Effector CD4-positive, alpha-beta T cell (primary cell): ENCODE measurements at places on chromosomes 16 and 17.

GRCh38 chr16:82882982-82883835, 256.4 kb downstream of the CDH13 start:
- no peak for DNase-seq

DNA sequence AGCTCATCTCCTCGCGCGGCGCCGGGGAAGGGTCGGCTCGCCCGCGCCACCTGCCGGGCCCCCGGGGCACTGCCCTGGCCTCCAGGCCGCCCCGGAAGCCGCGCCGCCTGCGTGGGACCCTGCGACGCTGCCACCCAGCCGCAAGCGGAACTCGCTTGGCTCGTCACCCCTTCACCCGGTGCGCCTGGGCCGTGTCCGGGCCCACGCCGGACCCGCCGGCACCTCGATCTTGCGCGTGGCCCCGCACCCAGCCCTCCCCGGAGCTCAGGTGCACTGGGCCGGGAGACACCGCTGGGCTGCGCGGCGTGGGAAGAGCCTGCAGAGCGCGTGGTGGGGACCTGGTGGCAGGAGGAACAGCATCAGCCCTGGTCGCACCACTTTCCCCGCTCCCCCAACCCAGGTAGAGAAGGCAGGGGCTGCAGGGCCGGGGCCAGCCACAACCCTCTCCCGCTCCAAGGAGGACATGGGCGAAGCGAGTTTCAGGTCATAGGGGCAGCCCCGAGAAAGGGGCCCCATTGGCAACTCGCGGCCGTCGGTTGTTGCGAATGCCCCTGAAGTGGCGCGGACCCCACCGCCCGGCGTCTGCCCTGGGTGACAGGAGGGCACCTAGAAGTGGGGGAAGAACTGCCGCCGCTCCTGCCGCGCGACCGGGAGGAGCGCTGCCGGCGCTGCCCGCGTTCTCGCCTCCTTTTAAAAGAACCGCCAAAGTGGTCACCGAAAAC, 363 bp upstream of the MIF4GD start:
- peak; percentile 81 for DNase-seq

- DNase-seq, result no peak
Observed at GRCh38 chr16:16096121-16096857, 127.0 kb downstream of the ABCC6 start.

DNA sequence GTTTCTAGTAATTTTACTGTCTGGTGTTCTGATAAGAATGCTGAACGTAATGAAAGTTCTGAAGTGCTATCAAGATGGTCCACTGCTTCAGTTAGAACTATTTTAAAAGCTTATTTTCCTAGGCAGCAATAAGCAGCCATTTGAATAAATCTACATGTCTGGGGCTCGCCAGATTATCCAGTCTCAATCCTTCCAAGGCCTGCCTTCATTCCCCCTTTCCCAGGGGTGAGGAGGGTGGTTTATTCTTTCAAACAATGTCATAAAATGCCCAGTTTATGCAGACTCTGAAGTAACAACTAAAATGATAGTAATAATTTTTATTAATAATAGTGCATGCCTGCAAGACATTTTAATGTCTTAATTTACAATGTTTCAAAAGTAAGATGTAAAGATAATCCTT, 2.4 kb downstream of the CDH11 start:
- DNase-seq, result no peak

DNA sequence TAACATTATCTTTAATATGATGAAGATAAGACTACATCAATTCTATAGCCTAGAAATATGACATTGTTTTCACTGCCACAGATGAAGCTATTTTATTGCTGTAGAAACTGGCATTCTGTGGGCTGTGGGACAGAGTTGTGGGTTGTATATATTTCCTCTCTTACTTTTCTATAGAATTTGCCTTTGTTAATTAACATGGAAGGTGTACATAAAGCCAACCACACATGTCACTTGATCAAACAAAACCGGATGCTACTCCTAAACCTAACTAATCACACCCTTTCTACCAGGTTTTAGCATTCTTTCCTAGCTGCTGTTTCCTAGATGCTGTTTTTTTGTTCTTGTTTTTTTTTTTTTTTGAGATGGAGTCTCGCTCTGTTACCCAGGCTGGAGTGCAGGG, 81.2 kb upstream of the ATP2A3 start:
- no peak for DNase-seq

DNA sequence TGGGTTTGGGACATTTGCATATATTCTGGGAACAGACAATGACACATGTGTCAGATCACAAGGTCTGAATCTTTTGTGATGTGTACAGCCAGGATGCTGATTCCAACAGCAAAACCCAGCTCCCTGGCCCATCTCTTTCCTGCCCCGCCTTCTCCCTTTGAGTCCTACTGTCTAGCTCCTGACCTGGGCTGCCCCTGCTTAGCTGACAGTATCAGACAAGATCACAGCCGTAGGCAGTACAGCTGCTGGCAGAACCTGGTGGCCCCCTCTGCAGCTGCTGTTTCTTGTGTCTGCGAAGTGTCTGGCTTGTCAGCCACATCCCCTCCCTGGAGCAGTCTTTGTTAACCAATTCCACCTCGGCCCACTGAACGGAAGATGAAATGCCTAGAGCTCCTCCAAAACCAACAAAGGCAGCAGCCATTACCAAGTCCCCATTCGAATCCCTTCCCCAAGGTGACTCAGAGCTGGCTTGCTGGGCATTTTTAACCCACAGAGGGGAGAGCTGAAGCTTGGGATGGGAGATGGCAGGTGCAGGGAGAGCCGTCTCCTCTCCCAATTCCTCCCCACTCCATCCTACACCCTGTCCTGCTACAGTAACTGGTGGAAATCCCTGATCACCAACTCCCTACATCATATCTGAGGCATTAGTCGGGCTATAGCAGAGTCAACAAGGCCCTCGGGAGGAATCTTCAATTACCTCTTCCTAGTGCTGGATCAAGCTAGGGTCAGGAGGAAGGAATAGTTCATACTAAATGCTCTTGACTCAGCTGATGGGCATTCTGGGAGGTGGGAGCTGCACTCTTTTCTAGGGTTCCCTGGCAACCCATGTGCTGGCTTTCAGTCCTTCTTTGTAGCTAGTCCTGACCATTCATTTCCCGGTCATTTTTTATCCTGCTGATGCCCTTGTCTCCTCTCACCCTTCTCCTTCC, 5.8 kb downstream of the PIPOX start:
- no peak for DNase-seq

DNA sequence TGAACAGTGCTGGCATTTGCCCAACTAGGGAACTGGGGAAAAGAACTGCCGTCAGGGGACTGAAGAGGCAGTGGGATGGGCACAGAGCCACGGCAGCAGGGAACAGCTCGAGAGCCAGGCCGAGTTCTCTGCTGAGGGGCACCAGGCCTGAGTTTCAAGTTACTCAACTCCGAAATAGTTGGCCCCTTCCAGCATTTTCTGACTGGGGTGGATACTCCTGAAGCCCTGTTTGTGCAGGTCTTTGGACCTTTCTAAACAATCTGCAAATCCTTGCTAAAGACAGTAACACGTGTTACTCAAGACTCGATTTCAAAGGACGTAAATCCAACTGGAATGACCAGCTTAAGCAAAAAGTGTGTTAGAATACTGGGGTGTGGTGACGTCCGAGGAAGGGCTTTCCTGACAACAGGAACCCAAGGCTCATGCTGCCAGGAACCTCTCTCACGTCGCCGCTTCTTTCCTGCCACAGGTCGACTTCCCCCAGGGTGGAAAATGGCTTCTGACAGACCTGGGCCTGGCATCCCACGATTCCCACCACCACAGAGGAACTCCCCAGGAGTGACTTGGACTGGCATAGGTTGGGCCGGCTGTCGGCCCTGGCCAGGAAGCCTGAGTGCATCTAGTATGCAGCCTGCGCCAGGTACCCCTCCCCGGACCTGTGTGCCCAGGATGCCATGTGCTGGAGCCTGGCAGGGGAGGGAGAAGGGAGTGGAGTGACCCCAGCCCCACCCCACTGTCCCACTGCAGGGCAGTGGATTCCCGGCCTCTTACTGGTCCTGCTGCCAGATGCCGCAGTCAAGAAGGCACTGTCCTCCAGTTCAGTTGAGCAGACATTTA, 71.9 kb downstream of the N4BP1 start:
- no peak for DNase-seq

GRCh38 chr17:40931311-40931710, 6.1 kb downstream of the KRT23 start:
- DNase-seq, result no peak

- DNase-seq, result no peak
Observed at GRCh38 chr16:75488322-75488721, 6.9 kb downstream of the CHST6 start.

- no peak for DNase-seq
Observed at GRCh38 chr17:1746975-1747543, 4.4 kb downstream of the SERPINF2 start.

DNA sequence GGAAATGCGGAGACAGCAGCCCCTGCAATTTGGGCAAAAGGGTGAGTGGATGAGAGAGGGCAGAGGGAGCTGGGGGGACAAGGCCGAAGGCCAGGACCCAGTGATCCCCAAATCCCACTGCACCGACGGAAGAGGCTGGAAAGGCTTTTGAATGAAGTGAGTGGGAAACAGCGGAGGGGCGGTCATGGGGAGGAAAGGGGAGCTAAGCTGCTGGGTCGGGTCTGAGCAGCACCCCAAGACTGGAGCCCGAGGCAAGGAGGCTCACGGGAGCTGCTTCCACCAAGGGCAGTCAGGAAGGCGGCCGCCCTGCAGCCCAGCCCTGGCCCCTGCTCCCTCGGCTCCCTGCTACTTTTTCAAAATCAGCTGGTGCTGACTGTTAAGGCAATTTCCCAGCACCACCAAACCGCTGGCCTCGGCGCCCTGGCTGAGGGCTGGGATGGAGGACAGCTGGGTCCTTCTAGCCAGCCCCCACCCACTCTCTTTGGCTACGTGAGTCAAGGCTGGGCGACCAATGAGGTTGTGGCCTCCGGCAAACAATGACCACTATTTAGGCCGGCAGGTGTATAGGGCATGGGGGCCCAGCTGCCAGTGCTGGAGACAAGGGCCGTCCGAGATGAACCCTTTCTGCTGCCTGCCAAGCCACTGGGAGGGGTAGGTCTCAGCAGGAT, 507 bp downstream of the SERPINF1 start:
- DNase-seq, result no peak

DNA sequence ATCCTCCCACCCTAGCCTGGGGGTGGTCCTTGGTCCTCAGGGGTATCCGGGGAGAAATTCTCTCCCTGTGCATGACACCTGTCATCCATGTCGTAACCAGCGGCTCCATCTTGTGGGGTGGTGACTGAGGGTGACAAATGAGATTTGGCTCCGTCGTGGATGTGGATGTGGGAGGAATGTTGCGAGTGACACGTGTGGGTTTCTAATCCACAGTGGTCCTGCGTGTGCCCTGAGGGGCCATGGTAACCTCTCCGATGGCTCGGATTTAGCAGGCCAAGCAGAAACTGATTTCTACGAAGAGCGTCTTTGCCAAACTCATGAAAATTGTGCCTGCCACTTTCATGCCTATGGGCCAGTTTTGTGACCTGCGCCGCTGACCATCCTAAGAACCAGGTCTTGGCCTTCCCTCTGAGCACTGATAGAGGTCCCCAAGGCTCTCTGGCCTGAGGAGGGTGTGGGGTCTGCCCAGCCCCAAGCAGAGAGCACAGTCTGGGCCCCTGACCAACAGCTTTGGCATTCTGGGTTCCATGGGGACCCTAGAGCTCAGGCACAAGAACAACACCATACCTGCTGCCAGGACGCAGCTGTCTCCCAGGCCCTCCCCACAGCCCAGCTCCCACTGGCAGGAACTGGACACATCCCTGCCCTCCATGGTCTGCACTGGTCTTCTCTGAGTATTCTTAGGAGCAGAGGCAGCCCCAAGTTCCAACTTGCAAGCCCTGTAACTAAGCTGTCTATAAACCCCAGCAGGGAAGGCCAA, 79.0 kb downstream of the AMFR start:
- DNase-seq, result no peak

- peak; percentile 19 for DNase-seq
Observed at GRCh38 chr16:20383106-20384029, 21.2 kb downstream of the PDILT start.

DNA sequence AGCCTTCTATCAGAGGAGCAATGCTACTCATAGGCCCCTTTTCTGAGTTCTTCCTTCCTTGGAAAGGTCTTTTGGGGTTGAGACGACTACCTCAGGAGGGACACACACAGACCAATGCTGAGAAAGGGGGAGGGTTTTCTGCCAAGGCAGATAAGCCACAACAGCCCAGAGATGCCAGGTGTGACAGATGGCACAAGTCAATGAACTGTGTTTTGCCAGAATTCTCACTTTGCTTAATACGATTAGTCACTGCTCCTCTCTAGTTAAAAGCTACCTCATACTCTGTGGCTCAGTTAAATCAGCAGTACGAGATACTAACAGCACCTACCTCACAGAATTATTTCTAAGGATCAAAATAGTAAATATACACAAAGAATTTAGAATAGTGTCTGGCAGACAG, 8.0 kb downstream of the BRD7 start:
- no peak for DNase-seq

- DNase-seq, result no peak
Observed at GRCh38 chr16:72018470-72018869, 9.9 kb downstream of the DHODH start.

- no peak for DNase-seq
Observed at GRCh38 chr17:35752945-35753764, at the start of gene GAS2L2. Gene GAS2L2 (minus strand): TSS chr17:35753239. CDS start chr17:35752850, 389 bp downstream.

GRCh38 chr16:75527825-75528299, 8.0 kb downstream of the CHST5 start:
- DNase-seq, result no peak

GRCh38 chr17:2691965-2692780, 19.4 kb downstream of the CLUH start:
- DNase-seq, result no peak

DNA sequence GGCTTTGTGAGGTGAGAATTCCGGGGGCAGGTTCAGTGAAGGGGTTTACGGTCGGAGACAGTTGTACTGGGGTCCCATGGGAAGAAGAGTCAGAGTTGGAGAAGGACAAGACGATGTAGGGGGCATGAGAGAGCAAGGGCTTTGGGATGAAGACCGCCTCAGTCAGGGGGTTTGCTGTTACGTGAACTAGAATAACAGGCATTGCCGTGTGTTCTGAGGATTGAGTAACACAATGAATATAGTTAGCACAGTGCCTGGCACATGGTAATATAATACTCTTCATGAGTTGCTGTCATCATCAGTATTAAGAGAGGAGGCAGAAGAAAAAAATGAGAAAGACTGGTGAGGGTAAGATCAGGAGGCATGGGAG, 577 bp downstream of the ZNF646 start:
- no peak for DNase-seq

DNA sequence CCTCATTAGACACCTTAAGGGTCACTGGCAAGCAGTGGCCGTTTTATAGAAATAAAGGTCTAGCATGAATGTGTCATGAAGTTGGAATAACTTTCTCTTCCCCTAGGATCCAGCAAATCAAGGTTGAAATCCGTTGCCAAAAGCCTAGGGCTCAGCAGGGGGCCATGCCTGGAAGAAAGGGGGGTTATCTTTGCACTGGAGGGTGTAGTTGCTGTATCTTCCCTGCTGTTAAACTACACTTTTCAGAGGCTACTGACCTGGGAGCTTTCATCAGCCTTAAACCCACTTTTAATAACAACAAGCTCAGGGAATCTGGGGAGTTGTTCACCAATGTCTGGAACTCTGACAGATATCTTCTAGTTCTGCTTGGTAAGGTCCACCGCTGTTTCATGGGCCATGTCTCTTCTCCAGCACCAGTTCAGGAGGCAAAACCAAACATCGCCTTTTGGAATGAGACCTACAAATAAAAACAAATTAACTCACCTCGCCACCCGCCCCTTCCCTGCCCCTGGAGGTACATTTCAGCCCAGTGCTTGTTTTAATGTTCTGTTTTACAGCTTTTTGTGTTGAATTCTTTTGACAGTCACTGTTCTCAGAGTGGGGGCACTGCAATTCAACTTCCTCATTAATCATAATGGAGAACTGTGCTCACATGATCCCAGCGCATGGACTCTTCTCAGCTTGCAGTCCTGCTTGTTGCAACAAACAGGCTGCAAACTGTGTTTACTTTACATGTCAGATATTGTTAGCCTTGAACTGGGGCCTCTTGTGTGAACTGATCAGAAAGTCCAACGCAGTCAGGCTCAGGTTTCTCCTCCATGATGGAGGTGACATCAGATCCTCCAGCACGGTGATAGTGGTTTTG, 508.7 kb downstream of the KCNJ2 start:
- DNase-seq, result no peak
